Amniotic stem cell (primary cell): ENCODE measurements at places on chromosomes 12 and 14.
A peak's percentile ranks its signal among the peaks of the same experiment; 100 is the strongest.

- DNase-seq, result no peak
Observed at GRCh38 chr14:21734457-21735074, 60.9 kb upstream of the OR4E1 start.

- no peak for DNase-seq
Observed at GRCh38 chr12:103998976-103999375, 33.3 kb downstream of the TDG start.

DNA sequence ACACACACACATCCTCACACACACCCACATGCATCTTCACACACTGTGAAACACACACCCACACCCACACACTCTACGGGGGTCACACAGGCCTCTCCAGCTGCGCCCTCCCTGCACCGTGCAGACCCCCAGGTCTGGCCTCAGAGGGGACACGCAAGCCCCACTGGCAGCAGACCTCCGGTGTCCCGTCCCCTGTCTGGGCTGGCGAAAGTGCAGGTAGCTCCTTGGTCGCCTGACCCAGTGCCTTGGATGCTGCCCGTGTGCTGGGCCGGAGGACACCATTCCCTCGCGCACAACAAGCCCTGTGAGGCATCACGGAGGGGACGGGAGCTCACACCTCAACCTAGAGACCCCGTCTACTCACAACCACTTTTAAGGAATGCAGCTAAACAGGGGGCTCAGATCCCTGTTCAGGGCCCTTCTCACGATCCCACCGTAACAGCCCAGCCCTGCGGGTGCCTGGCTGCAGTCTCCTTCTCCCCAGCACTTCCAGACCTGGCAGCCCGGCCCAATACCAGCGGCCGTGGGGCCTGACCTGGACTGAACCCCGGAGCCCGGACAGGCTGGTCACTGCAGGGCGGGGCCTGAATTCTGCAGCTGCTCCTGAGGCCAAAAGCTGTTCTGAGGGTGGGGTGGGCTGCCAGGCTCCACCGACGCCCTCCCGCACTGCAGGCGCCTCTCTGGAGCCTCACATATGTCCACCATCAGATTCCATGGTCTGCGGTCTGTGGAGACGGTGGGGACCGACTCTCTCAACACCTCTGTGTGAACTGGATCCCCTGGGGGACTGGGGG, 42.1 kb upstream of the FZD10 start:
- DNase-seq, result no peak

- no peak for DNase-seq
Observed at GRCh38 chr12:69620077-69620476, 9.4 kb upstream of the LRRC10 start.

DNA sequence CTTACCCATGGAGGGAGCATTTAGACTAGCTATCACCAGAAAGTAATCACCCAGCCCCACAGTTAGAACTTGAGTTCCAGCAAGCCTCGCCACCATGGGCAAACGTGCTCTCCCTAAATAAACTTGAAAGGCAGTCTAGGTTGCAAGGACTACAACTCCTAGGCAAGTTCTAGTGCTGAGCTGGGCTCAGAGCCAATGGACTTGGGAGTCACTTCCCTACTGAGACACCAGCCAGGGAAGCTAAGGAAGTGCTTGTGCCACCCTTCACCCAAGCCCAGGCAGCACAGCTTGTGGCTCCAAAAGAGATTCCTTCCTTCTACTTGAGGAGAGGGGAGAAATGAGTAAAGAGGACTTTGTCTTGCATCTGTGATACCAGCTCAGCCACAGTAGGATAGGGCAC, 57.9 kb downstream of the SLCO1A2 start:
- no peak for DNase-seq

DNA sequence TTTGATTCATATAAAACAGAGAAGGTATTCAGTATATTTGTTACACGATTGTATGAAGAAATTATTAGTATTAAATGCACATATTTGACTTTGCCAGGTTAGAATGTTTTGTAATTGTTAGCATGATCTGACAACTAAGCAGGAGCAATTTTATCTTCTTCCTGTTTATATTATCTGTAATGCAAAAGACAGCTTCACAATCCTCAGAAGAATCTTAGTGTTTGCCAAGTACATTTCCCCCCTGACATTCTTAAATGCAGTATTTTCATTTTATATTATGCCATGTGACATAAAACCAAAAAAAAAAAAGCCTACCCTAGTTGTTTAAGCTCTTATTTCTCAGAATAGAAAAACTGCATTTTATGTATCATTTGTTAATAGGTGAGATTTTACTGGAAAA, 469.4 kb downstream of the FOXG1 start:
- DNase-seq, result no peak

DNA sequence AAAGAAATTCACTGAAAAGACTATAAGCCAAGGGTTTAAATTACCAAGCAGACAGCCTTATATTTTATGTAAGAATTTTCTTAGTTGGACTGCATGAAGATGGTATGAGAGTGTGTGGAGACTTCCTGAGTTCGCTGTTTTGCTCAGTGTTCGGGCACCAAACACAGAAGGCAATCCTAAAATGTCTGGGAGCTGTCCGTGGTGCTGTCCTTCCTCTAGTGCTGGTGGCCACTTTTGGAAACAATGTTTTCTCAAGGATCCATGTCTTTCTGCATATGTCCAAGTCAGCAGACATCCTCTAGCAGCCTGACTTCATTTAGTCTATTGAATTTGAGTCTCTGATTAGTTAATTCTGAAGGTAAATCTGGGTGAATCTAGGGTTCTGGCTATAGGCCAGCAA, 135.8 kb downstream of the SLC8A3 start:
- no peak for DNase-seq

- no peak for DNase-seq
Observed at GRCh38 chr14:72855913-72856312, 38.0 kb downstream of the DPF3 start.

DNA sequence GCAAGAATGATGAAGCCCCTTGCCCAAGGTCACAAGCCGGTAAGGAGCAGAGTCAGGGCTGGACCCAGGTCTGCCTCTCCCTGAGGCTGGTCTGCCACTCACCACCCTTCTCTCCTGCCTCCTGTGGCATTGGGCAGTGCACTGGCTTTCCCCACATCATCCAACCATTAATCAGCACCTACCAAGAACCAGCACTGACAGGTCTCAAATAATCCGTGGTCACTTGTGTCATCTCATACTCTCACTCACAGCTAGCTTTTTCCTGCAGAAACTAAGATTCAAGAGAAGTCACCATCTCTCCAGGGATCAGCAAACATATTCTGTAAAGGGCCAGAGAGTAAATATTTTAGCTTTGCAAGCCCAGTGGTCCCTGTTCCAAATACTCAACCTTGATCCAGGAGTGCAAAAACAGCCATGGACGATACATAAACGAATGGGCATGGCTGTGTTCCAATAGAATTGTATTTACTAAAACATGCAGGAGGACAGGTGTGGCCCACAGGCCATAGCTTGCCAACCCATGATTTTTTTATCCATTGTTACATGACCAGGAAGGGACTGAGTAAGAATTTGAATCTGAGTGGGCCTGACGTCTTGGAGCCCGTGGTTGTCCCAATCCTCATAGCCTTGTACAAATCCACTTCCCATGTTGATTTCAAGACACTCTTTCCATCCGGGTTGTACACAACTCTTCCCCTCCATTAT, 374.2 kb downstream of the BCL11B start:
- no peak for DNase-seq

- DNase-seq, result no peak
Observed at GRCh38 chr12:124477107-124477915, 90.1 kb downstream of the NCOR2 start.

DNA sequence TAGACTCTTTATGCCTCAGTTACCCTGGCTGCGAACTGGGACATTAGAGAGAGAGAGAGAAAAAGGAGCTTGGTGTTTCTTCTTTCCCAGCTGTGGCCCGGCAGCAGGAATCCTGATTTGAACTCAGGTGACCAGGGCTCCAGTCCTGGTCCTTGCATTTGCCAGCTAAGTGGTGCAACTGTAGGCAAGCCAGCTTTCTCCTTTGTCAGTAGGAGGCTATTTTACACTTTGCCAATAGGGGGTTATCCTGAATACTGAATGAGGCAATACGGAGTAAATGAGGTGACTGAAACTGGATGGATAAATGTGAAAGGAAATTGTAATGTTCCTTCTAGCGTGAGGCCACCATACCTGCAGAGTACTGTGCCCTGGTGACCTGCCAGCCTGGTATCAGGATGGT, 27.8 kb downstream of the KCNA5 start:
- DNase-seq, result no peak

DNA sequence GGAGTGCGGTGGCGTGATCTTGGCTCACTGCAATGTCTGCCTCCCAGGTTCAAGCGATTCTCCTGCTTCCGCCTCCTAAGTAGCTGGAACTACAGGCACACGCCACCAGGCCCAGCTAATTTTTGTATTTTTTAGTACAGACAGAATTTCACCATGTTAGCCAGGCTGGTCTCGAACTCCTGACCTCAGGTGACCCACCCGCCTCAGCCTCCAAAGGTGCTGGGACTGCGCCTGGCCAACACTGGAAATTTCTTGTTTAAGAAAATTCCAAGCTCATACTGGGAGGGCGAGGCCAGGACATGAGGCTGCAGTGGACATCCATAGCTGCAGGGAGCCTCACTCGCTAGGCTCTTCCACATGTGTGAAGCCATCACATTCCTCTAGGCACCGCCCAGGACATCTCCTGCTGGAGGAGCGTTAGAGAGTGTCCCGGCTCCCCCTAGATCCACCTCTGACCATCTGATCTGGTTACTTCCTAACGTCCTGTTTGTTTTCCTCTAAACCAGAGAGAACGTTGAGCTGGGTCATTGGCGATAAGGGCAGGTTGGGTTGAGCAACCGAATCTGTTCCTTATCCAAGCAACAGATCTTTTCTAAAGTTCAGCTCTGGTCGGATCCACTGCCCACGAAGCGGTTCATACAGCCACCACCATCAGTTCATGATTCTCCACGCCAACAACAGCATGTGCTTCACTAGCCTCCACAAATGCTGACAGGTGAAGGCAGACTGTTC, 108.2 kb upstream of the MED13L start:
- no peak for DNase-seq

GRCh38 chr12:86723326-86723725, 467.1 kb upstream of the MGAT4C start:
- DNase-seq, result no peak

- DNase-seq, result no peak
Observed at GRCh38 chr12:89529738-89530137, 3.9 kb upstream of the POC1B start.

- no peak for DNase-seq
Observed at GRCh38 chr14:69351911-69352310, 46.2 kb downstream of the ERH start.

- no peak for DNase-seq
Observed at GRCh38 chr12:126558810-126559209, 1493.6 kb downstream of the AACS start.

- DNase-seq, result no peak
Observed at GRCh38 chr12:108640802-108641445, 7.2 kb upstream of the SELPLG start.

DNA sequence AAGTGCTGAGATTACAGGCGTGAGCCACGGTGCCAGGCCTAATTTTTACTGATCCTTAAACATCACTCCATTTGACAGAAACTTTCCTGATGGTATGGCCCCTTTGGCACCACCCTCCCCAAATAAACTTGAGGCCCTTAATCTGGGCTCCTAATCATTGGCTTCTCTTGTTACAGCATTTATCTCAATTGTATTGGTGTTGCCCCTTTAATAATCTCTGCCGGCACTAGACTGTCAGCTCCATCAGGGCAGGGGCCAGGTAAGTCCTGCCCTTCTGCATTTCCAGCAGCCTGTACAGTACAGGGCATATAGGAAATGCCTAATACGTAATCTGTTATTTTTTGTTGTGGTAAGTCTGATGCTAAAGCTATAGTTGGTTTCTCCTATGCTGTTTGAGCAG, 1.2 kb upstream of the IFT81 start:
- DNase-seq, result no peak

DNA sequence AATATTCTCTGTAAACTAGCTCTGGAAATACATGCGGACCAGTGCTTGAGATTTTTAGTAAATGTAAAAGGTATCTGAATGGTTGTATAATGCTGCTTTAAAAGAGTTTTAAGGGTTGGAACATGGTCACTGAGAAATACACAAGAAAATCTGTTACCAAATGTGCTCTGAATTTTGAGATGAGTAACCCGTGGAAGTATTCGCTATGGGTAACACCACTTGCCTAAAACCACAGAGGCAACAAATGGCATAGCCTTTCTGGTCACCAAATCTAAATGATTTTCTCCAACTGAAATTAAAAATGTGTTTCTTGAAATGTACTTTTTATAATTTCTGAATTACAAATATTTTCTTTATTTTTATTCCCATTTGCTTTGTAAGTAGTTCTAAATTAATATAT, 745.7 kb downstream of the DIO2 start:
- no peak for DNase-seq

- no peak for DNase-seq
Observed at GRCh38 chr12:30850684-30851083, 75.9 kb upstream of the TSPAN11 start.

GRCh38 chr12:101939856-101940265, 62.5 kb downstream of the DRAM1 start:
- peak; percentile 17 for DNase-seq

DNA sequence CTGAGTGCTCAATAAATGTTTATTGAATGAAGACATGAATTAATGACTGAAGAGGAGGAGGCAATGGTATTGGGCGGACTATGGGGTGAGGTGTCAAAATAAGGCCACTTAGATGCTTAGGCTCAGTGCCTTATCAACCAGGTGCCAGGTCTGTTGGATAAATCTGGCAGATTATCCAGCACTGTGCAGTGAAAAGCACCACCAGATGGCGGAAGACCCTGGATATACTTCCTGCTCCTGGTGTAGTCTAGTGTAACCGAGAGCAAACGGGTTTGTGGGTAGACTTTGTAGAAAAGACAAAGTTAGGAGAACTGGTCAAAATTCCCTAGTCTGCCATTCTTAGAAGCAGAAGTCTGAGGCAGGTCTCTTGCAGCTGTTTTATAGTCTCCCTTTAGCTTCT, 306.3 kb downstream of the ATP23 start:
- DNase-seq, result no peak

DNA sequence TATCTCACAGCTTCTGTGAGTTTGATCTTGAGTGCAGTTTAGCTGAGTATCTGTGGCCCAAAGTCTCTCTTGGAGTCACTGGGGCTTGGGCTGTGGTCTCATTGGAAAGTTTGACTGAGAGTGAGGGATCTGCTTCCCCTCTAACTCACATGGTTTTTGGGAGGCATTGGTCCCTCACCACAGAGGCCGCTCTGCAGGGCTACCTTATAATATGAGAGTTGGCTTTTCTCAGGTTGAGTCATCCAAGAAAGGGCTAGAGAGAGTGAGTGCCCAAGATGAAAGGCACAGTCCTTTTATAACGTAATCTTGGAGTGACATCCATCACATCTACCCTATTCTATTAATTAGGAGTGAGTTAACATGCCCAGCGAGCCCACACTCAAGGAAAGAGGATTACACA, 175.8 kb downstream of the SLC41A2 start:
- no peak for DNase-seq

- DNase-seq, result no peak
Observed at GRCh38 chr12:42482041-42482747, 107.4 kb downstream of the PRICKLE1 start.

DNA sequence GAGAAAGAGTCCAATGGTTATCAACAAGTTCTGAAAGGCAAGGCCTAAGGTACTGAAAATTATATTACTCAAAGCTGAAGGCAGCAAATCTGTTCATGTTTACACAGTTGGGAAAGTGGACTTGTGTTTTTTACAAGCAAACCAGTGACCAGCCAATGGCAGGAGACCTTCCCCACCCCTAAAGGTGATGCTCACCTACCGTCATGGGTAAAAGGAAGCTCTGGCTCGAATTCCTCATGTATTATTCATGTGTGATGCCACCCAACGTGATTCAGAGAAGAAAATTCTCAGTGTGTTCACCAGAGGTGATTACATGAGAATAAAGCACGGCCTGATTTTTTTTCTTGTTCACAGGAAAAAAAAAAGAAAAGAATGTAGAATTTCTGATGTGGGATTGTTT, 1161.2 kb upstream of the SEL1L start:
- DNase-seq, result no peak

- DNase-seq, result no peak
Observed at GRCh38 chr14:86543521-86543920, 1013.6 kb downstream of the FLRT2 start.
